ENCODE measurements at places on chromosomes 1 and 21. TPM values are rescaled to one million over a fixed set of nuclear protein-coding genes. Genes with fewer than 3 reads are reported as not detected.

- no peak for DNase-seq
Measured at GRCh38 chr1:147214842-147215539, 10.1 kb downstream of the FMO5 start.

GRCh38 chr1:30111431-30111830, 612.0 kb downstream of the MATN1 start:
- no peak for DNase-seq

DNA sequence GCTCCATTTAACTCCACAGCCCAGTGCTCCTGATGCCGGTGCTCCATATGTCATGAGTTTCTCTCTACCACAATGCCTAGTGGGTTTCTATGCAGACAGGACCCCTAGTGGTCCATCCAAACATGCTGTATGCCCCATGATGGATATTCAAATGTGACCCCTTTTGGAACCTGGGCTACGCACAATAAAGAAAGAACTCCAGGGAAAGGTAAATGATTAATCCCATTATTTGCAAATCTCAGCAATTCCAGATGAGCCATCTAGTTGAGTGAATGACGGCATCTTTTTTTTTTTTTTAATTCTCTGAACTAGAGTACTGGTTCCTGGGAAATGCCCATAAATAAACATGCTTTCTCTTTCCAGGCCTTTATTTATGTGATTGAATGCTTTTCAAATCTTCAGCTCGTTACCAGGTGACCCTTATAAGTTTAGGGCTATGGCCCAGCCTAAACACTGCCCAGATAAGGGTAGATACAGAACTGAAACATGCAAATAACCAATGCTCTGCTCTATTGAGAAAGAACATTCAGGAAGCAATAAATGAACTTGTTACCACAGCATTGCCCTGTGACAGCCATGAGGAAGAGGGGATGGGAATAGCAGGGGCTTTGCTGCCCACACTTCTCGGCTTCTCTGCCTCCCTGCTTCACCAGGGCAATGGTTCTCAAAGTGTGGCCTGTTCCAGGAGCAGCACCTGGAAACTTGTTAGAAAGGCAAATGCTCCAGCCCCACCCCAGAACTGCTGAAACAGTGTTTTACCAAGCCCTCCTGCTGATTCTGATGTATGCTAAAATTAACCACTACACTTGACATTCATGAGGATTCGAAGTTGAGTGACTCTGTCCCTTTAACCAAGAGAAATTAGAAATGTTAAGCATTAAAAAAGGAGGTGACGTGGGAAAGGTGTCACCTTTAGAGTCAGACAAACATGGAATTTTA, 151.7 kb downstream of the SEC16B start:
- DNase-seq = no peak

GRCh38 chr1:222167111-222167510, 380.8 kb downstream of the HHIPL2 start:
- no peak for DNase-seq

DNA sequence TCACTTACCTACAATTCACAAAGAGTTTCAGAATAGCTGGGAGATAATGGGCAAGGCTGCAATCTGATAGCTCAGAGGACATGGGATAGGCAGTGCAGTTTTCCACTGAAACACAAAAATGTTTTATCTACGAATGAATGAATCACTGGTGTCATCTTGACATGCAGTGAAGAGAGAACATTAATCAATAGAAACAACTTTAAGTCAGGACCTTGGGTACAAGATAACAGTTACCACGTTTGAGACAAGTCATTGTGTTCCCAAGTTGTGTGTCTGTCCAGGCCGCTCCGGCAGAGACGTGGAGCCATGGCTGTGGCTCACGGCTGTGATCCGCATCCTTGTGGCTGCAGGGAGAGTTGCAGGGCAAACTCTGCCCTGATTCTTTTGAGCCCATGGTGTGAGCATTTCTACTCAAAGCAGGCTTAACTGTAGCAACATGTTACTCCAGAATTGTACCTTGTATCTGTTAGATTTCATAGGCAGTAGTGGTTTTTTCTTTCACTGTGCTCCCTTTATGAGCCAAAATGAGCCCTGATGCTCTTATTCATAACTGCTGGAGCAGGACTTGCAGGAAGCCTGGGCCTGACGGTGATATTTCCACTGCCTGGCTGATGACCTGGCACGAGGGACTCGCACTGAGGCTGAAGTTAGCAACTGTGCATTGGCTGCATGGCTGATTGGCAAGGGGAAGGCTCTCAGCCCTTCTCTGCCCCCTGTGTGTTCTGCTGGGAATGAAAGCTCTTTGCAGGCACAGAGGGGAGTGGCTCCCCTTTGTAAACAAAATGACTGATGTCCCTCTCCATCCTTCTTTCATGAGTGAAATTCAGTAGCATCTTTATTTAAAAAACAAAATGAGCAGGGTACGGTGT, 465.2 kb downstream of the AJAP1 start:
- DNase-seq = no peak

- DNase-seq = no peak
Measured at GRCh38 chr1:20964540-20965484, 177.7 kb upstream of the HP1BP3 start.

- no peak for DNase-seq
Measured at GRCh38 chr1:112457241-112457640, 51.5 kb upstream of the WNT2B start.

- no peak for DNase-seq
Measured at GRCh38 chr21:32484706-32485380, 72.3 kb downstream of the EVA1C start.

GRCh38 chr1:186302381-186302920, 72.6 kb downstream of the TPR start:
- DNase-seq = no peak

OR10K1 gene
- total RNA-seq = not detected

CCDC27 gene
- not detected for total RNA-seq

SAMD13 gene
- total RNA-seq = 7.7 TPM

GUCA2A gene
- not detected for total RNA-seq

FAM110D gene
- total RNA-seq = 3.3 TPM

RASSF5 gene
- total RNA-seq = 12.7 TPM

HPCAL4 gene
- total RNA-seq = 1.0 TPM

Measured in gastrocnemius medialis (tissue), 4 donors.